ENCODE measurements at places on chromosomes 5 and 9. TPM values are rescaled to one million over a fixed set of nuclear protein-coding genes. Genes with fewer than 3 reads are reported as not detected.

MINAR2 gene
- not detected for total RNA-seq

PCDHB14 gene
- total RNA-seq = 6.4 TPM

GNA14 gene
- 1.0 TPM for total RNA-seq

LOX gene
- 1,249 TPM for total RNA-seq

BARHL1 gene
- not detected for total RNA-seq

TRMO gene
- 8.5 TPM for total RNA-seq

FAM221B gene
- not detected for total RNA-seq

DNA sequence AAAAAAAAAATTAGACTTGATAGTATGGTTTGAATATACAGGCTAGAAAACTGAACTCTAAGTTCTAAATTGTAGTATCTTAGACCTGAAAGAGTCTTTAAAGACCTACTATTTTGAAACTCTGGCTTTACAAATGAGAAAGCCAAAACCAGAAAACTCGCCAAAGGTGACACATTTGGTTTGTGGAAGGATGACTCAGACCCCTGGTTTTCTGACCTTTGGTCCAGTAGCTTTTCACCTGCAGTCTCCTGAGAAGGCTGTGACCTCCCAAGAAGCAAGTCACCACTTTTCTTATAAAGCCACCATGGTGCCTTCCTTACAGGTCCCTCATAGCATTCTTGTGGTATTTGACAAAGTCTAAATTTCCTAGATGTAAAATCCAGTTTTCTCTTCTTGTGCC, 102.1 kb upstream of the CEP78 start:
- H3K27ac ChIP-seq = no peak overlapping the region
- no peaks in the 10 kb centered on the region for H3K27me3 ChIP-seq
- H3K36me3 ChIP-seq = no peaks in the 10 kb centered on the region
- no peak for DNase-seq

GRCh38 chr9:100324594-100325200, 28.0 kb downstream of the TEX10 start:
- H3K27ac ChIP-seq = no peak overlapping the region
- DNase-seq = peak; percentile 46
- no peaks in the 10 kb centered on the region for H3K27me3 ChIP-seq
- no peak overlapping the region for H3K4me3 ChIP-seq

- peaks cover 11% of the 10 kb centered on the region for H3K36me3 ChIP-seq
- H3K4me3 ChIP-seq = peak overlapping the region; percentile 69
- peaks cover 38% of the 10 kb centered on the region for H3K4me1 ChIP-seq
Measured at GRCh38 chr9:136437839-136438547, 1.7 kb downstream of the INPP5E start.

GRCh38 chr5:170475294-170476000, 28.4 kb upstream of the KCNIP1 start:
- H3K36me3 ChIP-seq = no peaks in the 10 kb centered on the region
- H3K27ac ChIP-seq = no peak overlapping the region
- DNase-seq = no peak
- H3K27me3 ChIP-seq = no peaks in the 10 kb centered on the region
- peaks cover 9% of the 10 kb centered on the region for H3K4me1 ChIP-seq

DNA sequence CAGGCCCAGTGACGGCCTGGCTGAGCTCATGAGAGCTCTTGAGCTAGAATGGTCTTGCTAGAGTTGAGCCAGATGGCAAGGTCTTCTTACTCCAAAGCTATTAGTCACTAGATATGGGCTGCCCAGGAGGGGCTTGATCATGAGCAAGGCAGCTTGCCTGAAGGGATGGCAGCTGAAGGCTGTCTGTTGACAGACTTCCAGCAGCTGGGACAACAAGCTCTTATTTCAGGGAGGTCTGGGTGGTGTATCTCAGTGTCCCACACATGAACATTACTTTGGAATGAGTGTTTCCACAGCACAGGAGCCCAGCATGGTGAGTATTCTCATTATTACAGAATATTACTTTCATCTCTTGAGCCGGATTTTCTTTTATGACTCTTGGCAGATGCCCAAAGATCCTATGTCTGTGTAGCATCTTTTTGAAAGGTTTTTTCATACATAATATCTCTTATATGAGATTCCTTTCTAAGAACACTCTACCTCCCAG, 414.1 kb downstream of the ARHGEF28 start:
- DNase-seq = peak; percentile 92
- no peaks in the 10 kb centered on the region for H3K27me3 ChIP-seq
- H3K4me3 ChIP-seq = no peak overlapping the region
- H3K36me3 ChIP-seq = no peaks in the 10 kb centered on the region

DNA sequence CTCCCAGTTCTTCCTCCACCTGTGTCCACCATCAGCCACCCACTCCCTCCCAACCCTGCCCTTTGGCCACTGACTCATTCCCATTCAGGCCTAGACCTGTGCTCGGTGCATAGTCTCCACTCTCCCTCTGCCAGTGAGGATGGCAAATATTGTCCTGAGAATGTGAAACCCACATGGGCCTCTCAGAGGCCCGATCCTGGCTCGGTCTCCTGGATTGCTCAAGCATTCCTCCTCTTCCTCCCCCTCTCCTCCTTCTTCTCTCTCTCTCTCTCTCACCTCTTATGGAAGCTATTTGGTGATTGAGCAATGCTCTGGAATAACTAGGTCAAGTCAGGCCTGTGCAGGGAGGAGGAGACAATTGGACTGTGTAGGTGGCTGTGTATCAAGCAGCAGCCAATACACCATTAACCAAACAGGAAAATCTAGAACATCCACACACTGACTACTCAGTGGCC, 99.9 kb downstream of the KLF4 start:
- H3K27ac ChIP-seq = no peak overlapping the region
- H3K4me1 ChIP-seq = no peaks in the 10 kb centered on the region
- H3K4me3 ChIP-seq = no peak overlapping the region
- H3K36me3 ChIP-seq = no peaks in the 10 kb centered on the region
- H3K27me3 ChIP-seq = no peaks in the 10 kb centered on the region
- no peak for DNase-seq

GRCh38 chr9:127093319-127094020, 29.0 kb downstream of the ANGPTL2 start:
- DNase-seq = no peak
- peaks cover 10% of the 10 kb centered on the region for H3K4me1 ChIP-seq
- H3K27ac ChIP-seq = no peak overlapping the region

- H3K27ac ChIP-seq = no peak overlapping the region
- H3K36me3 ChIP-seq = no peaks in the 10 kb centered on the region
- peaks cover 51% of the 10 kb centered on the region for H3K27me3 ChIP-seq
- no peak overlapping the region for H3K4me3 ChIP-seq
- peaks cover 2% of the 10 kb centered on the region for H3K4me1 ChIP-seq
Measured at GRCh38 chr9:130267930-130268329, 2.4 kb downstream of the HMCN2 start.

DNA sequence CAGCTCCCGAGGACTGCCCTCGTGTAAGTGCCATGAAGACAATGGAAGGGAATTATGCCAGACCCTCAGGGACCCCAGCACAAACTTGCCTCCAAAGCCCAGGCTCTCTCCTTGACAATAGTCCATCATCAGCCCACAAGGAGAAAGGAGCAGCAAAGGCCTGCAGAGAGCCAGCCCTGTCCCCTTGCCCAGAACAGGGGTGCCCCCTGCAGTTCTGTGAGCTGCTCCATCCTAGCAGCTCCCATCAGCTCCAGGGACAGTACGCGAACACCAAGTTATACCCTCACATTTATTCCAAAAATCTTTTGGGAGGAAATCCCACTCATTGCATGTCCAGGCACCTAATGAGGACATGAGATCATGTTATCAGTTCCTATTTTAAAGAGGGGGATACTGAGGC, 11.1 kb downstream of the BARX1 start:
- H3K27ac ChIP-seq = no peak overlapping the region
- H3K4me1 ChIP-seq = no peaks in the 10 kb centered on the region
- H3K27me3 ChIP-seq = peaks cover 71% of the 10 kb centered on the region
- no peak overlapping the region for H3K4me3 ChIP-seq
- H3K36me3 ChIP-seq = no peaks in the 10 kb centered on the region

GRCh38 chr9:83649080-83649479, 26.1 kb downstream of the IDNK start:
- no peak for DNase-seq
- H3K27ac ChIP-seq = no peak overlapping the region
- peaks cover 26% of the 10 kb centered on the region for H3K36me3 ChIP-seq
- no peak overlapping the region for H3K4me3 ChIP-seq
- H3K27me3 ChIP-seq = no peaks in the 10 kb centered on the region
- H3K4me1 ChIP-seq = no peaks in the 10 kb centered on the region

DNA sequence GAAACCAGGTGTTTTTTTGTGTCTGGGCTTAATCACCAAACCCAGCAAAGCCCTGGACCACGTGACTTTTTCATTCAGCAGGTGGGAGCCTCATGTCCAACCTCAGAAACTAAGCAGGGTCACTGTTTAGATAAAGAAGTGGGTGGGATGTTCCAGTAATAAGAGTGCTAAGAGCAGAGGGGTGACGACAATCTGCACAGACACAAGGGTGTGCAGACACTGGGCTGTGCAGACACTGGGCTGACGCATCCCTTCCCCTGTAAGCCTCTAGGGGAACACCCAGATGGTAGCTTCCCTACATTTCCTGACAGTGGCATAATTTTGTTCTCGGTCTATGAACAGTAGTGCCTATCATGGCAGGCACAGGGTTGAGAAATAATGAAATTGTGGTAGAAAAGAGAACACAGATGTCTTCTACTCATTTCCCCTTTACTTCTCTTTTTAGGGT, 85.1 kb downstream of the SAXO1 start:
- H3K36me3 ChIP-seq = no peaks in the 10 kb centered on the region
- H3K27ac ChIP-seq = no peak overlapping the region
- H3K4me3 ChIP-seq = no peak overlapping the region

DNA sequence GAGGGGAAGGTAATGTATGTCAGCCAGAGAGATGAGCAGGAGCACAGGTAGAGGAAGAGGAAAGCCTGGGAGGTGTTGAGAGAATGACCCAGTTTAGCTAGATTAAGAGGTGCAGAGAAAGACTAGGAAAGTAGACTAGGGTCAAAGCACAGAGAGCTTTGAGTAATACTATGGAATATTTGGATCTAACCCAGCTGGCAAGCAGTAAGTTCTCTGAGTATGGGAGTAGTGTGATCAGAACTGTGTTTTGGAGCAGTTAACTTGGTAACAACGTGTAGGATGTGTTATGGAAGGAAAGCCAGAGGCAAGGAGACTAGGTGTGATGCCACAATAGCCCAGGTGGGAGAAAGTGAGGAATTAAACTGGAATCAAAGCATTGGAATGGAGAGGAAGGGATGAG, 84.9 kb upstream of the PTGER4 start:
- peak; percentile 37 for DNase-seq
- H3K4me1 ChIP-seq = no peaks in the 10 kb centered on the region
- H3K27me3 ChIP-seq = no peaks in the 10 kb centered on the region
- no peaks in the 10 kb centered on the region for H3K36me3 ChIP-seq

- no peak for DNase-seq
- no peak overlapping the region for H3K4me3 ChIP-seq
- no peaks in the 10 kb centered on the region for H3K4me1 ChIP-seq
- H3K36me3 ChIP-seq = no peaks in the 10 kb centered on the region
- no peak overlapping the region for H3K27ac ChIP-seq
Measured at GRCh38 chr5:80607832-80608231, 37.8 kb upstream of the ANKRD34B start.

- no peak overlapping the region for H3K27ac ChIP-seq
- no peak for DNase-seq
- H3K4me3 ChIP-seq = no peak overlapping the region
Measured at GRCh38 chr9:75780185-75780584, 110.3 kb upstream of the PCSK5 start.

GRCh38 chr9:102594241-102594640, 400.9 kb upstream of the CYLC2 start:
- no peaks in the 10 kb centered on the region for H3K27me3 ChIP-seq
- no peak overlapping the region for H3K4me3 ChIP-seq
- no peak for DNase-seq
- H3K36me3 ChIP-seq = no peaks in the 10 kb centered on the region
- no peaks in the 10 kb centered on the region for H3K4me1 ChIP-seq

- no peaks in the 10 kb centered on the region for H3K27me3 ChIP-seq
- no peak for DNase-seq
- no peaks in the 10 kb centered on the region for H3K36me3 ChIP-seq
- H3K4me1 ChIP-seq = no peaks in the 10 kb centered on the region
- no peak overlapping the region for H3K4me3 ChIP-seq
- H3K27ac ChIP-seq = no peak overlapping the region
Measured at GRCh38 chr9:32218100-32218767, 166.2 kb upstream of the ACO1 start.

GRCh38 chr5:116280149-116280803, 195.5 kb downstream of the COMMD10 start:
- H3K4me1 ChIP-seq = no peaks in the 10 kb centered on the region
- H3K36me3 ChIP-seq = no peaks in the 10 kb centered on the region
- no peak for DNase-seq
- H3K4me3 ChIP-seq = no peak overlapping the region
- no peaks in the 10 kb centered on the region for H3K27me3 ChIP-seq
- H3K27ac ChIP-seq = no peak overlapping the region

- no peaks in the 10 kb centered on the region for H3K4me1 ChIP-seq
- H3K27me3 ChIP-seq = no peaks in the 10 kb centered on the region
- H3K27ac ChIP-seq = no peak overlapping the region
- no peak for DNase-seq
- H3K4me3 ChIP-seq = no peak overlapping the region
Measured at GRCh38 chr5:117776977-117777376, 1202.4 kb upstream of the SEMA6A start.

GRCh38 chr5:170108266-170108785, 2.6 kb downstream of the FOXI1 start:
- no peaks in the 10 kb centered on the region for H3K36me3 ChIP-seq
- no peaks in the 10 kb centered on the region for H3K4me1 ChIP-seq
- H3K27me3 ChIP-seq = no peaks in the 10 kb centered on the region
- H3K4me3 ChIP-seq = no peak overlapping the region
- H3K27ac ChIP-seq = no peak overlapping the region

GRCh38 chr5:82332064-82332855, 54.1 kb upstream of the RPS23 start:
- H3K27me3 ChIP-seq = no peaks in the 10 kb centered on the region
- peaks cover 27% of the 10 kb centered on the region for H3K4me1 ChIP-seq
- no peak for DNase-seq
- H3K4me3 ChIP-seq = no peak overlapping the region
- no peaks in the 10 kb centered on the region for H3K36me3 ChIP-seq

GRCh38 chr5:32116574-32117313, 57.4 kb downstream of the GOLPH3 start:
- no peak overlapping the region for H3K27ac ChIP-seq
- DNase-seq = peak; percentile 18
- H3K4me1 ChIP-seq = peaks cover 4% of the 10 kb centered on the region
- peaks cover 25% of the 10 kb centered on the region for H3K36me3 ChIP-seq
- H3K27me3 ChIP-seq = no peaks in the 10 kb centered on the region

Measured in astrocyte (in vitro differentiated cells and primary cell).